ENCODE measurements at places on chromosomes 12 and 14.

DNA sequence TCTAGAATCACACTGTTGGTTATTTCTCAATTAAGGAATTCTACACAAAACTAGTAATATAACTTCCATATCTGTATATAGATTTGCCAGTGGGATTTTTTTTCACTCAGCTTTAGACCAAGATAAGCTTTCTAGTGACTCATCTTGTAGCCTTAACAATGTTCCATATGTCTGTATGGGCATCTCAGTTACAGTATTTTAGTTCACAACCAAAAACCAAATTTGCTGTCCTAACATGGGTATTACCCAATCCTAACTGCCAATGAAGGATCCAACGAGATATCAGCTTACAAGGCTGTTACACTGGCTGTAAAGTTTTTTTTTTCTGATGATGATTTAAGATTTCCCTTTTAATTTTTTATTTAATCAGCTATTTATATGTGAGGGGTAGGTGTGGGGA, 31.5 kb upstream of the KRR1 start:
- no peak for DNase-seq

- no peak for DNase-seq
Measured at GRCh38 chr14:46887144-46887543, 235.6 kb upstream of the RPL10L start.

DNA sequence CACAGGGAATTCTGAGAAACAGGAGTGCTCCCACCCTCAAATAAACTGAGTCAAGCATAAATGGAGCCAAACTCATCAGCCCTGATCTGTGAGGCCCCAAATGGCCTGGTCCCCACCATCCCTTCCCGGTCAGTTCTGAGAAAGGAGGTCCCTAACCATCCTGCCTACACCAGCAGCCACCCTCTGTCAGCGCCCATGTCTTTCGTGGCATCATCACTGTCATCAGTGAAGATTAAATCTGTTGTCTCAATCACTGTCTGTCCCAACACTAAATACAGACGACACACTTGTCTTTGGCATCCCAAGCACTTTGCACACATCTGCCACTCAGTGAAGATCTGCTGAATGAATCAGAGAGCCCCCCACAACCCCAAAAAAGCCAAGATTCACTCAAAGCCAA, 22.4 kb downstream of the VPS37B start:
- DNase-seq = no peak

GRCh38 chr14:65661865-65662264, 249.3 kb downstream of the FUT8 start:
- DNase-seq = no peak

DNA sequence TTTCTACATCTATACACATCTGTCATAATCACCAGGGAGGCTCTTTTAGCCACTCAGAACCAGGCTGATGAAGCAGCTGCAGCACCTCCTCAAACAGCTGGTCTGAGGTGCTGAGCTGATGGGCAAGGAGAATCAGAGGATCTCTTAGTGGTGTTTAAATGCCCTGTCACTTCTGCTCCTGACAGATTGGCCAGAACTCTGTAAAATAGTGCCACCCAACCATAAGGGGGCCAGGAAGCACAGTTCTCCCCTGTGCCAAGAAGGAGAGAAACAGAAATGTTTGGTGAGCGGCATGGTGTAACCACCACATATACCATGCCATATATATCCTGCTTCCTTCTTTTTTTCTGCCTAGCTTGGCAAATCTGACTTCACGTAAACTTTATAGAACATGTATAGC, 12.8 kb downstream of the SOCS2 start:
- no peak for DNase-seq

Measured in H4 (cell line).